Small intestine (tissue), 16 donors: ENCODE measurements at places on chromosomes 5 and 9.
A peak's percentile ranks its signal among the peaks of the same experiment; 100 is the strongest.

DNA sequence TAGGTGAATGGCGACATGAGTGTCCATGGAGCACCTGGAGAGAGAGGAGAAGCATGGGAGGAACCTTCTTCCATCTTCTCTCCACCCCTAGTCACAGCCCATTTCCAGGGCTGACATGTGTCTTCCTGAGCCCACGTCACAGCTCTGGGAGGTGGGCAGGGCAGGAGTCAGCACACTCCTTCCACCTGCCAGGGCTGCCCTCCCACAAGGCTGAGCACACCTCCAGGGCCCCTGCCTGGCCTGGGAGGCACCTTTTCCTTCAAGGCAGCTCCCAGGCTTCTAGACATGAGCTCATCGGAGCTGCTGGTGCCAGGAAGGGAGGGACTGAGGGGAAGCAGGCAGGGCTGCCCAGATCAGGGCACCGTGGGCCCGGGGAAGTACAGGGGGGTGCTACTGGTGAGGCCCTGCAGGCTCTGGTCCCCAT, 13.6 kb upstream of the SYNPO start:
- DNase-seq = peak; percentile 69

GRCh38 chr5:61496446-61496845, 164.4 kb downstream of the ZSWIM6 start:
- no peak for DNase-seq

- DNase-seq = no peak
Observed at GRCh38 chr5:108660291-108660690, 87.4 kb upstream of the FER start.

DNA sequence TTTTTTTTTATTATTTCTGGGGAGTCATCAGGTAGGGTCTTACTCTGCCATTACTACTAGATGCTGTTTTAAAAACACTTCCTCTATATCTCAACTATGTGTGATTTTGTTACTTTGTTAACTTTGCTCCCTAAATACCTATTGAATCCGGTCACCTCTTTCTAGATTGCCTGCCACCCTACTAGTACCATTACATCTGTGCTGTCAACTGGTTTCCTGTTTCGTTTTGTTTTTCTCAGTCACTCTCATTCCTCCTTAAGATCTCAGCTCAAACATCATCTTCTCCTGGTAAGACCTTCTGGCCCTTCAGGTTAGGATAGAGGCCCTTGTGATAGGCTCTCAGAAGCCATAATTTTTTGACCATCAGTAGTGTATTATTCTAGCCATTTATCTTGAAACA, 324.2 kb upstream of the ATP10B start:
- no peak for DNase-seq

- DNase-seq = peak; percentile 85
Observed at GRCh38 chr5:35195472-35195852, 34.8 kb downstream of the PRLR start.

DNA sequence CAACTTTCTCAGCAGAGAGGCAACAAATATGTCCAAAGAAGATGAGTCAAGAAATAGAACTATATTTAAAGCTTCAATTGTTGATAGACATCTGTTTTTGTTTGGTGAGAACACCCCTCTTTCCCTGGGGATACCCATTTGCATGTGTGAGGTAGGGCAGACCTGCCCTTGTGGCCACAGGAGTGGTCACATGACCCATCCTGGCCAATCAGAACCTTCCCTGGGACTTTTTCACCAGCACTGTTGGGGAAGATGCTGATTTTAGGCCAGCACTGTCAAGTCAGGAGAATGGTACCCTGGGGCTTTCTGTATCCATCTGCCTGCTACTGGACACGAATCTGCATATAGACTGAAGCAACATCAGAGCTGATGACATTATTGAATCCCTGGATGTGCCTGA, 211.2 kb downstream of the CDK5RAP2 start:
- DNase-seq = no peak

DNA sequence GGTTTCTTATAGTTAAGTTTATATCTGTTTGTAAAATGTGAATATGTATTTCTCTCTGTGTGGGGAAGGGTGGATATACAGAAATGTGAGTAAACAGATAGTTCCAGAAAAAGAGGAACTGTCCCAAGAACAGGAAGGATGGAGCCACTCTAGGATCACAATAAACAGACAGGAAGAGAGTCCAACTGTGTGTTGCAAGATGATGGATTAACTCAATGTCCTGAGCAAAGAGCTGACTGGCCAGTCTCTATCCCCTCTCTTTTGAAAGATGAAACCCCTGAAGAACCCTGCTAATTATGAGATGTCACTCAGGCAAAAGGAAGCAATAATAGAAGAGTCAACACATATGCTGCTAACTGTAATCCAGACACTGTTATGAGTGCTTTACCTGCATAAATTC, 202.7 kb downstream of the SEMA6A start:
- DNase-seq = no peak

- no peak for DNase-seq
Observed at GRCh38 chr5:53913941-53914340, 353.5 kb downstream of the NDUFS4 start.

- DNase-seq = no peak
Observed at GRCh38 chr5:164672931-164673694, 1167.7 kb downstream of the MAT2B start.

- no peak for DNase-seq
Observed at GRCh38 chr5:91712718-91713117, 329.6 kb upstream of the ARRDC3 start.

GRCh38 chr5:93062548-93062947, 518.5 kb downstream of the NR2F1-AS1 start:
- DNase-seq = no peak

DNA sequence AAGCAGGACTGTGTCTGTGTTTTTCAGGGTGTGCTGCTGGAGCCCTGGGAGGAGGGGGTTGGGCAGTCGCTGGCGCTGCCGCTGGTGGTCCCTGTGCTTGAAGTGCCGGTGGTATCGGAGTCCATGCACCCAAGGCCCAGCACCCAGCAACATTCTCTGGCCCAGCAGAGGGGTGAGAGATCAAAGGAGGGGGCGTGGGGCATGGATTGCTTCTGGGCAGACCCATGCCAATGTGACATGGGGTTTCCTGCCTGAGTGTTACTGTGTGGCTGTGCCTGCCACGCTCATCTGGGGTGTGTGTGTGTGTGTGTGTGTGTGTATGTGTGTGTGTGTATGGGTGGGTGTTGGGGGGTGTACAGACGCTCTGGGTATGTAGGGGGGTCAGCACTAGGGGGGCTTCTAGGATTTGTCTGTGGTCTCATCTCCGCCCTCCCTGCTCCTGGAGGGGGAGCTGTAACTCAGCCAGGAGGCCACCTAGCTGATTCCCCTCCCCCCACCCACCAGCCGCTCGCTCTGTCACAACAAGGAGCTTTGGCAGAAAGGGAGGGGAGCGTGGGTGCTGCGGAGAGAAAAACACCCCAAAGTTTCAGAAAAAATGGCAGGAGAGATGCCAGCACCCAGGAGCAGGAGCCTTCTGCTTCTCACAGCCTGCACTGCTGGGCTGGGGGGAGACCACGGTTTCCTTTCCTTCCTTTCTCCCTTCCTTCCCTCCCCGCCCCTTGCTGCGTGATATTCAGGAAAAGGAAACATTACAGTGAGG, 35.9 kb upstream of the HSPA9 start:
- no peak for DNase-seq

- DNase-seq = no peak
Observed at GRCh38 chr9:124512806-124513204, 5.6 kb upstream of the NR5A1 start.

- no peak for DNase-seq
Observed at GRCh38 chr5:129246088-129246487, 151.5 kb downstream of the ISOC1 start.

- peak; percentile 62 for DNase-seq
Observed at GRCh38 chr9:87950765-87951488, 23.4 kb downstream of the CDK20 start.

- DNase-seq = no peak
Observed at GRCh38 chr5:92678640-92679039, 902.4 kb downstream of the NR2F1-AS1 start.

GRCh38 chr5:125829349-125829748, 593.9 kb upstream of the GRAMD2B start:
- no peak for DNase-seq

- DNase-seq = no peak
Observed at GRCh38 chr5:151720215-151720614, 33.5 kb upstream of the SPARC start.

DNA sequence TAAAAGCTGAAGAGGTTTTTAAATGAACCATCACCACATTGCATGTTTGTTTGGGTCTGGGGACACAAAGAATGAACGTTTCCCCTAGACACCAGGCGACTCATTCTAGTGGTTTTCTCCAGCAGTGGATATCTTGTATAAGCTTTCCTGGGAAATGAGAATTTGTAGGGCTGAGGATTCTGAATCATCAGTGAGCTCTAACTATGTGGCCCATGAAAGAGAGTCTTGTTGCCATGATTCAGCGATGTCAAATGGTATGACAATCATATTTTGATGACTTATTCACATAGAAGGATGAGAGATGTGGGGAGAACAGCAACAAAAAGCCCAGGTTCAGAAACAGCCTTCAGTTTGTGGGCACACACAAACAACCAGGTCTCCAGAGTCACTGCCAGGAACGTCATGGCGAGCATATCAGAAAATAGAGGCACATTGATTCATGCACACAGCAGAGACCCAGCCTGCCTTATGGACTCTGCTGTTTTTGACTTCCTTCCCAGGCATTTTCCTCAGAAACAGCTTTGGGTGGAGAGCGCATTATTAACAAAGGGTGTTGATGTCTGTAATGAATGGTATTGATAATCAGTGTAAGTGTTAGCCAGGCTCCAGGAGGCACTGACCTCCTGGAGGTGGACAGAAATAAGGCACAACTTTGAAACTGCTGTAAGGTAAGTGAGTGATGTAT, 13.3 kb downstream of the ZNF474 start:
- DNase-seq = no peak

- no peak for DNase-seq
Observed at GRCh38 chr9:136135326-136136126, 16.9 kb upstream of the TMEM250 start.

DNA sequence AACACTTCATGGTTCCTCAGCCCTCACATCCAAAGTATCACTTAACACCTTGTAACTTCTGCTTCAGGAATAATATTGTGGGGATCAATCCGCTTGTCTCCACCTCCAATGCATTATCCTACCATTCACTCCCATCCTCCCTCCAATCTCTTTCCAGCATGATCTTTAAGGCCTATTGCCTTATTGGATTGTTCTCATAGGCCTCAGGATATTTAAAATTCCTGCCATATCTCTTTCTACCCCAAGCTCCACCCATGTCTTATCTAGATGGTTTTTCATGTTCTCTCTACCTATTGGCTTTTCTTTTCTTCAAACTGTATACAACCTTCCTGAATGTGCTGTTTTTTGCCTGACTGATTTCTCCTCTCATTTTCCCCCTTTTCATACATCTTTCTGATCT, 7.2 kb downstream of the KDM4C start:
- no peak for DNase-seq

GRCh38 chr9:123686131-123686828, 243.6 kb downstream of the DENND1A start:
- peak; percentile 20 for DNase-seq

DNA sequence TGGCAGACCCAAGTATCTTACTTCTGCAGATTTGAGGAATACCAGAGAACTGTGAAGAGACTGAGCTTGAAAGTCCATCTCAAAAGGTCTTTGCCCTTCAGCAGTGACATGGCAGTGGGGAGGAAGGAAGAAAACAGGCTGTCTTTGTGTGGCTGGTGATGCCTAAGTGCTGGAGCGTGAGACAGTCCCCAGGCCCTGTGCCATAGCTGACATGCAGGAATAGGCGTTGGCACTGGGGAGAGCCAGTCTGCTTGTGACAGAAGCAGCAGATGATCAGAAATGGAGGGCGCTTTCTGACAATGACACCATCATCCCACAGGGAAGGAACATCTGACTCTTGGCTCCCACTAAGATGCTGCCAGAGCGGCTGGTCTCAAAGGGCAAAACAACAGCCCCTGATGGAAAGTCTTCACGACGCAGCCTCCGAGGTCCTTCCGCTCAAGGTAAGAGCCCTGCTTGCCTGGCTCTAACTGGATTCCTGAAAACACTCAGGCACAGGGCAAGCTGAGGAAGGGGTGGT, 15.5 kb upstream of the GLRX start:
- DNase-seq = no peak

GRCh38 chr5:105057001-105057436, 1494.4 kb upstream of the NUDT12 start:
- DNase-seq = no peak

GRCh38 chr5:149995385-149996204, 4.9 kb downstream of the TIGD6 start:
- DNase-seq = no peak

DNA sequence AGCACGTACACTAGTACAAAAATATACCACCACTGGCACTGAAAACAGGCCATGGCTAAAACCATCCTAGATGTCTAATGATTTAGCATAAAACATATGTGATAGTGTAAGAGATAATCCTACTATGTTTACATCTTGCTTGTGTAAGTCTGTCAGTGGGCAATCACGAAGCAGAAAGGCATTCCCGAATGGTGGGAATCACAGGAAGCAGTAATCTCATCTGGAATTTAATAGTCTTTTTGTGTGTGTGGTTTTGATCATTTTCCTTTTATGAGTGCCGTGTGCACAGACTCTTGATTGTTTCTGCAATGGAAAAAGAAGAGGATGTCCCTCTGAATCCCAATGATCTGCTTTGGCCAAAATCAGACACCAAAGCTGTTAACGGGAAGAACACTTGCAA, 200.5 kb downstream of the EBF1 start:
- no peak for DNase-seq

- DNase-seq = peak; percentile 80
Observed at GRCh38 chr5:61659221-61659696, 327.2 kb downstream of the ZSWIM6 start.
